ENCODE measurements at places on chromosomes 1 and 21.

- DNase-seq = no peak
These were observed 15.2 kb downstream of the KIF1B start for GRCh38 chr1:10225573-10225972.

DNA sequence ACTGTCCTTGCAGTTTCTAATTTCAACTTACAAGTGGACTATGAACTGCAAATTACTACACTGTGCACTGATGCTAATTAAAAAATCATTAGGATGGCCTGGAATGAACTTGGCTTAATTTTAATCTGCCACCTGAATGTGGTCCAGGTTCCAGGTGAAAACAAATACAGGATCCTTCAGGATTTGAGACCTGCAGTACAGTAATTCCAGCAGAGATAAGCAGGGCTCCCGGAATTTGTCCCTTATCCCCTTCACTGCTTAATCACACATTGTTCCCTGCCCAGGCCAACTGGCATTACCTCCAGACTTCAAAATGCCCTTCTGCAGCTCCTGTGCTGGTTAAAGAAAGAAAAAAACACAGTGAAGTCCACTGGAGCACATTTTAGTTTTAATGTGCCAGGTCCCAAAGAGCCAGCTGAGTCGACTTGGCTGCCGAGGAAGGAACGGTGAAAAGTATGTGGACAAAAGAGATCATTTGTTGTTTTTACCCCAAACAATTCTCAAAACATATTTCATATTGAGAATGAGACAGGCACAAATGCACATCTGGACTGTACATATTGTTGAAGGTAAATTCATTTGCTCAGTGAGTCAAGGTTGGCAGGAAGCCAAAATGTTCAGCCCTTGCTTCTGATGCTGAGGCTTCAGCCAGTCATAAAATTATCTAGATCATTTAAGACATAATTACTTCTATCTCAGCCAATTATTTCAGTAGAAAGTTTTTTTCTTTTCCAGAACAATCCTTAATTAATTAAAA lies 28.3 kb downstream of the DEGS1 start:
- DNase-seq = peak; percentile 29

GRCh38 chr1:94819238-94819944 lies 766 bp upstream of the SLC44A3 start:
- DNase-seq = no peak

GRCh38 chr1:6954591-6954990 lies 169.3 kb downstream of the CAMTA1 start:
- DNase-seq = no peak

- DNase-seq = no peak
These were observed 3.4 kb upstream of the RPE65 start for GRCh38 chr1:68453060-68453670.

- DNase-seq = no peak
These were observed 41.3 kb downstream of the GPR161 start for GRCh38 chr1:168095476-168095875.

GRCh38 chr1:161287482-161288054 lies 22.2 kb downstream of the MPZ start:
- DNase-seq = no peak

DNA sequence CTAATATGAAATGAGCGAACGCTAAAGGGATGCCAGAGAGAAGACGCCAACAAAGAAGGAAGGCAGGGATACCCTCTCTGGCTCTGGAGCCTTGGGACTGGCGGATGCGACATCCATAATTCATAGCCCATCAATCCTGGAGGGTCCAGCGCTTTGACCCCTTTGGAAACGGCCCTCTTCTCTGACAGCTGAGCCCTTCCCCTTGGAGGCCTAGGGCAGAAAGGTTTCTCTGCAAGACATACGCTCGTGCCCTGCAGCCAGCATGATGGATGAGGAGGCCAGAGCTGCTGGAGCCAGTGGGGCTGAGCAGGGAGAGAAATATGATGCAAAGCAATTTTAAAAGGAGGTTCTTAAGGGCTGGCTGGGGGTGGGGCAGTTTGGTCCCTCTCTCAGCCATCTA lies 22.2 kb downstream of the OPTC start:
- DNase-seq = no peak

DNA sequence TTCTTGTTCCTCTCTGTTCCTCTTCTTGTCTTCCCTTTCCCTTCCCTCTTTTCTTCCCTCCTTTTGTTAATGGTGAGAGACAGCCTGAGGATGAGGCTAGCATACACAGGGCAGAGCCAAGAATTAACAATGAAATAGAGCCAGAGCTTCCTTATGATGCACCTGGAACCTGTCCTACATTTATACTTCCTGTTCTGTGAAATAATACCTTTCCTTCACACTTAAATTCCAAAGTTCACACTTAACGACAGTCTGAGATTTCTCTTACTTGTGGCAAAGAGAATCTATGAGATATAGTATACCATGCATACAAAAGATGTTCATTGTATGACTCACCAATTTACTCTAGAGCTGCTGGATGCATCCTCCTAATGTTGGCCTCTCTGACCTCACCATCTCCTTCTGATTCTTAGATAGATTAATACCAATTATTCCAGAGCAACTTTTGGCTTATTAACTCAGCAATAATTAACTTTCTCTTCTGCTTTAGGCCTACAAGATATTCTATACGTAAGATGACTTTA lies 30.8 kb upstream of the TSNAX start:
- DNase-seq = no peak

- no peak for DNase-seq
These were observed 43.8 kb downstream of the CD53 start for GRCh38 chr1:110916669-110917306.

DNA sequence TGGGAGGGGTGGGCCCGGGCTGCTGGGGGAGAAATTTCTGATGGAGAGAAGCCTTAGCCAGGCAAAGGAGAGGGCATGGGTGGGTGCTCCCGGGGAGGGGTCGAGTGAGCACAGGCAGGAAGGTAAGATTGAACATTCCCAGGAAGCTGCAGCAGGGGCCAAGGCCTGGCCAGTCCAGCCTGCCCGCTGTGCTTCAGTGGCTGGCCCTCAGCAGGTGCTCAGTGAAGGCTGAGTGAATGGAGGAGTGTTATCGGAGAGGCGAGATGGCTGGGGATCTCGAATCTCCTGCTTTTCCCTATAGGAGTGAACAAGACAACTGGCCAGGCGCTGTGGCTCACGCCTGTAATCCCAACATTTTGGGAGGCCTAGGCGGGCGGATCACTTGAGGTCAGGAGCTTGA lies 20.9 kb downstream of the SPSB1 start:
- DNase-seq = no peak

DNA sequence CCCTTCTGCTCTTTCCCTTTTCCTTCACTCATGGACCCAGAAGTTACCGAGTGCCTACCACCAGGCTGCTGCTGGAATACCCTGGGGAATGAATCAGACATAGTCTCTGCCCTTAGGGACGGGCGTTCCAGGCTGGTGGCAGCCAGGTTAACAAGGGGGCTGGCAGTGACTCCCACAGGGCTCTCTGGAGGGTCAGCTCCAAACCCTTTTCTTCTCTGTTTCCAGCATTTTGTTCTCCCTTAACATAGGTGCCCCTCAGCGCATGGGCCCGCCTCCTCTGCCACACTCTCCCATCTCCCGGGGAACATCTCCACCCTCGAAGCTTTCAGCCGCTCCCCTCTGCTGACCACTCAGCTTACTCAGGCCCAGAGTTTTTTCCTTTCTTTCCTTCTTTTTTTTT lies 62.9 kb upstream of the LRP8 start:
- DNase-seq = no peak

DNA sequence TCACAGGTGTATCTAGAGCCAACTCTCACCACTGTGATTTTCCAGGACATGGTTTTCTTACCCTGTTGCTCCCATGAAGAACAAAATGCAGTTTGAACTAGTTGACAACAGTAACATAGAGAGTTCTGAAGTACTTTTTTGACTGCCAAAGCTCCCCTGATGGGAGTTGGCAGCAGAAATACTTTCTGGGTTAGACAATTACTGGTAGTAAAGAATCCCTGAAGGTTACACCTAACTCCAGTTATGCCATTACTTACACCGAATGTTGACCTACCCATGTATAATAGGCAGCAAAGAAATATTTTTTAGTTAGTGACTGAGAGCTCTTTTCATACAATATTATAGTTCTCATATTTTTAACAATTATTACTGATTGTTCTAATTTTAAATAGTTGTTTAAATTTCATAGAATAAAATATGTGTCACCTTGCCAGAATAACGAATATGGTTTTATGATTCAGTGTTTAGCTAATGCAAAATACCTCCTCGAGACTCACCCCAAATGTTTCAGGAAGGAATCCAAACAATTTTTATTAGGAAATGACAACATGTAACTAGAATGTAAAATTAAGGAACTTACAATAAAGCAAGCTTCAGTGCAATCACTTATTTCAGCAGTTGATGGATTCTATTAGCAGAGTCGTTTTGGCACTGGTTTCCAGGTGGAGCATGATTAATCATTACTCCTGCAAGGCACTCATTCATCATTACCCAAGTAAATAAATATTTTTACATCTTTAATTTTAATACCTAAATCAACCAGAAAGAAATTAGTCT lies 237.6 kb downstream of the MRPL39 start:
- DNase-seq = no peak

- DNase-seq = peak; percentile 25
These were observed 5.5 kb upstream of the DDR2 start for GRCh38 chr1:162626761-162627160.

GRCh38 chr1:28885472-28885877 lies 28.9 kb upstream of the EPB41 start:
- no peak for DNase-seq

DNA sequence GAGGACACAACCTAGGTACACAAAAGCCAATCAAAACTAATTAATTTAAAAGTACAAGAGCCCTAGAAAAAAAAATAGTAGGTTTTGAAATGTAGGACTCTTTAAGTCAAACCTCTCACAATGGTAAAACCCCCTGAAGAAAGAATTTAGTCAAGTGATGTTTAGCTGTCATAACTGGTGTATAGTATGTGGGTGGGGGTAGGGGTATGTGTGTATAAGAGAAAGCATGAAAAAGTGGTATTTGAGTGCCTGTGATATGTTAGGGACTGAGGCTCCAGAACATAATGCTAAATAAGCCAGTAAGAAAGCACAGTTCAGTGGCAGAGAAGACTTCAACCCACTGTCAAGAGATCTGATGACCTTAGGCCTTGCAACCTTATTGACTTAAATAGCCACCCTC lies 507.9 kb downstream of the TTLL7 start:
- DNase-seq = no peak

- no peak for DNase-seq
These were observed 648.3 kb upstream of the BRINP3 start for GRCh38 chr1:191125950-191126349.

GRCh38 chr1:28915031-28915895 lies 894 bp downstream of the EPB41 start:
- DNase-seq = peak; percentile 65

GRCh38 chr1:89989099-89989498 lies 5.8 kb upstream of the ZNF326 start:
- DNase-seq = no peak

- DNase-seq = no peak
These were observed 12.1 kb downstream of the MIA3 start for GRCh38 chr1:222629921-222630535.

- peak; percentile 22 for DNase-seq
These were observed 27.7 kb upstream of the SDE2 start for GRCh38 chr1:226026833-226027232.

GRCh38 chr1:63134501-63135173 lies 187.7 kb upstream of the FOXD3 start:
- DNase-seq = no peak

DNA sequence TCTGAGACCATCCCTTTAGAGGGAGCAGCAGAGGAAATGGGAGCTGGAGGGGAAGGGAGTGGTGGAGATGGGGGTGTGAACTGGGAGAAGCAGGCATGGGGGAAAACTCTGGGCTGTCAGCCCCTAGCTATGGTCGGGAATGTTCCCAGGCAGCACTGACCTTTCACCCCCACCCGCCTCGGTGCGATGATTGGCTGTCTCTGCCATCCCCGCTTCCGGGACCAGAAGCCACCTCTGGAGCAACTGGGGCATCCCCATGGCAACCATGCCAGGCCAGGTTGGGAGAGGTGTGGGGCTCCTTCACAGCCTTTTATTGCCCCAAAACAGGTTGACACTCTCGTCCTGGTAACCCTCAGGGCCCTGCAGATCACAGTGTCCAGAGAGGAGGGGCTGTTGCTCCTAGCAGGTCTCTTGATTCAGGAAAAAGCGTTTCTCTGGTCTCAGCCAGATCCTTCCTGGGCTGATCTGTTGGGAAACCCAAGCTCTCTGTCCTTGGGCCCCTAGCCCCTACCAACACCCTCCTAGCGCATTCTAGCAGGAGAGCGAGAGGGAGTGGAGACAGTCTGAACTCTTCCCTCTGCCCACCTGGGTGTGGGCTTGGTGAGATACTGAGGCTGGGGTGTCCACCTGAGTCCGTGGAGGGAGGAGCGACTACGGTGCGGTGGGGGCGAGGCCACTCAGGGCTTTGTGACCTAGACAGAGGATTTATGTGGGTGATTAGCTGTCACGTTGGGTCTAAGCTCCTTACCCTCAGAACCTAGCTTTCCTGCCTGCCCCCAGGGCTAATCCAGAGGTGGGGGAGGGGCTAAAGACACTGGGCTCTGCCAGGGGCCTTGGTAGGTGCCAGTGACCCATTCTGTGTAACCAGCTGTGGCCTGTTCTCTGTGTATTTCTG lies 12.2 kb upstream of the SLC6A9 start:
- DNase-seq = no peak

Data from lung (tissue), 17 donors.